ENCODE measurements at places on chromosomes 7 and 10.

DNA sequence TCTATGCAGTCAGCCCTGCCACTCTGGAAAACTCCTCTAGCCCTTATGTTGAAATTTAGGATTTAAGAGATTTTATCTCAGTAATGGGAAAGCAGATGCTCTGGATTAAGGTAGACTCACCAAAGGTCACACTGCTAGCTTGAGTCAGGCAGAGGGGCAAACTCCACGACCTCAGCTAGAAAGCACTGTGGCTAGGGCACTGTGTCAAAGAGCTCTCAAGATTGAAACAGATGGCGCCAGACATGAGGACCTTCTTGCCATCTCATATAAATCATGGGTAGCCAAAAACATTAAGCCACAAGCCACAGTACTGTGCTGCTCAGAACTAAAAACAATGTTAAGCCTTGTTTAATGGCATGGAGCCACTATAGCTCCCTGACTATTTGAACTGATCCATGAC lies 188.7 kb downstream of the DNAJC1 start:
- no peaks in the 10 kb centered on the region for H3K36me3 ChIP-seq
- no peaks in the 10 kb centered on the region for H3K27me3 ChIP-seq
- no peak overlapping the region for H3K4me3 ChIP-seq
- no peaks in the 10 kb centered on the region for H3K4me1 ChIP-seq

GRCh38 chr10:31656851-31657433 lies 271.7 kb downstream of the ARHGAP12 start:
- no peaks in the 10 kb centered on the region for H3K27me3 ChIP-seq
- no peaks in the 10 kb centered on the region for H3K36me3 ChIP-seq
- no peak for DNase-seq

DNA sequence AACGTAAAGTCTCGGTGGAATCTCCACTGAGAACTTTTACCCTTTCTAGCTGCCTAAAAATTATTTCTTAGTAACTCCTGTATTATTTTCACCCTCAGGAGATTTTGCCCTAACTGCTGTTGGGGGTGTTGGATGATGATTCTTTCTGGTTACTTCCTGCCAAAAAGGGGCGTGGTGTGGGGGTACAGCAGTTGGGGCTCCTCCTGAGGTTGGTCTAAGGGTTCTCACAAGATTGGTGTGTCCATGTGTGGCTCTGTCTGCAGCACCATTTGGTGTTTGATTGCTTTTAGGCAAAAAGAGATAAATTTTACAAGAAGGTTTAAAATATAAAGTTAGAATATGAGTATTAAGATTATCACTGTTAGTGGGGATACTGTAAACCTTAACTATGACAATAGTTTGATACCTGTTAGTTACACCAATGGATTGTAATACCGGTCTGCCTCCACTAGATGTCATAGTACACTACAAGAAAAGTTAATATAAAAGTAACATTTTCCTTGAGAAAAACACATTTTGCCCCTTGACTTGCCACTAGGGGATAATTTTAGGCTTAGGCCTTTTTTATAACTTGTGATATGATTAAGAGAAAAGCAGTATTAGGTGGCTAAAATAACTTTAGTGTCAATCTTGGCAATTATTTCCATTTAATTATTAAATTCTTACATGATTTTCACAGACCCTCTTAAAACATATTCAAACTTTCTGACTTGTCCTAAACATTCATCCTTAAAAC lies 928.7 kb downstream of the IPMK start:
- H3K27me3 ChIP-seq = no peaks in the 10 kb centered on the region
- H3K36me3 ChIP-seq = no peaks in the 10 kb centered on the region
- no peak overlapping the region for H3K27ac ChIP-seq
- no peak overlapping the region for H3K4me3 ChIP-seq

- DNase-seq = no peak
- no peaks in the 10 kb centered on the region for H3K4me1 ChIP-seq
- no peak overlapping the region for H3K27ac ChIP-seq
- no peaks in the 10 kb centered on the region for H3K27me3 ChIP-seq
Measured at GRCh38 chr10:126135941-126136595, 239.7 kb downstream of the FANK1 start.

DNA sequence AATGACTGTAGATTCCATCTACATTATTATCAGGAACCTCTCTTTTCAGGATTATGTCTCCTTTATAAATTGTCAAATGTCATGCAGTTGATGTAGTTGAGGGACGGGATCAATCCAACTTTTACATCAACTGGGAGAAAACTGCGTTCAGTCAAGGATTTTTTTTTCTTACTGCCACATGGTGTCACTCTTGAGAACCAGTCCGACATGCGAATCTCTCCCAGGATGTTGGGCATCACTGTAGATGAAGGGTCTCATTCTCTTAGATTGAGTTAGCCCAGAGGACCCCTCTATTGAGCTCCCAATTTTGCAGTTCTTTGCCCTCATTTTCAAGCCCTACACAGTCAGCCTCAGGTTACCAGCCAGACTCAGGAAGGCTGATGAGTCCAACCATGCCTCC lies 120.3 kb upstream of the PTPRZ1 start:
- H3K4me1 ChIP-seq = no peaks in the 10 kb centered on the region
- DNase-seq = no peak
- H3K27me3 ChIP-seq = no peaks in the 10 kb centered on the region
- H3K36me3 ChIP-seq = no peaks in the 10 kb centered on the region
- no peak overlapping the region for H3K27ac ChIP-seq

DNA sequence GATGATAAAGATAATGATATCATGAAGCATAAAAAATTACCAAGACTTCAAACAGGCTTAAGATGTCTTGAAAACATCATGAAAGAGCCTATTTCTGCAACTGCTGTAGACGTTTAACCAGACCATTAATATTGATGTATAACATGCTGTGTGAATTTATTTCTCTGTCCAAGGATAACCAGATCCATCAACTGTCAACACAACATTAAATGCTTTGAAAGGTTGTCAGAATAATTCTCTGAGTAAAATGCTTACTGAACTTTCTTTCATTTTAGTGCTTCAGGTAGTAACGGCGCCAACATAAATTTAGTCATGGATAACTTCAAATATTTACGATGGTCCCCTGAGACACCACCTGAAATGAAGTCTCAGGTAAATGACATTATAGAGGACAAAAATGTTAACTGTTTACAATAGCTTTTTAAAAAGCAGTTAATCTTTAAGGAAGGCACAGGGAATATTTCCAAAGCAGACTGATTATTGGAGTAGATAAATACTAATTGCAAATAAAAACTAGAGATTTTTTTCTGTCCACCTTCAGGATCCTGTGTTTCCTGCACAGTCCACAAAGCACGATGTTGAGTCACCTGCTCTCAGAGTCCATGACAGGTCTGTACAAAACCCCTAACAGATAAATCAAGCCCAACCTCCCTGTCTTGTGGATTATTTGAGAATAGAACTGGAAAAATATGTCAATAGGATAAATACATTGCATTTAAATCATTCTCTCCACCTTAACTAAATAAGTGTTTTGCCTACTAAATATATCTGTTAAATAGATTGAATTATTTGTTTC lies 1213.2 kb downstream of the XPNPEP1 start:
- H3K36me3 ChIP-seq = no peaks in the 10 kb centered on the region
- no peak for DNase-seq
- no peak overlapping the region for H3K4me3 ChIP-seq
- H3K4me1 ChIP-seq = no peaks in the 10 kb centered on the region
- no peaks in the 10 kb centered on the region for H3K27me3 ChIP-seq
- H3K27ac ChIP-seq = no peak overlapping the region

Data from thoracic aorta (tissue), 2 donors.